Skeletal muscle tissue (tissue), 5 donors: ENCODE measurements at places on chromosomes 11 and 22. TPM values are rescaled to one million over a fixed set of nuclear protein-coding genes. Genes with fewer than 3 reads are reported as not detected.

ABTB2 gene
- 6.3 TPM for total RNA-seq

PANX3 gene
- not detected for total RNA-seq

CLCF1 gene
- 1.0 TPM for total RNA-seq

ARHGAP20 gene
- total RNA-seq, result 8.9 TPM

BSCL2 gene
- total RNA-seq, result 19.8 TPM

OR10V1 gene
- not detected for total RNA-seq

C11orf68 gene
- 12.5 TPM for total RNA-seq

SSH3 gene
- 6.8 TPM for total RNA-seq

RCOR2 gene
- total RNA-seq, result 4.2 TPM

GPHA2 gene
- not detected for total RNA-seq

SEPTIN5 gene
- 28.7 TPM for total RNA-seq

MUC15 gene
- not detected for total RNA-seq

SLC6A5 gene
- total RNA-seq, result not detected

MOGAT2 gene
- total RNA-seq, result 0.52 TPM

SHISAL1 gene
- total RNA-seq, result 7.3 TPM

KREMEN1 gene
- 43.8 TPM for total RNA-seq

OR6T1 gene
- not detected for total RNA-seq

SYT12 gene
- not detected for total RNA-seq

APOL5 gene
- total RNA-seq, result 1.6 TPM

MPST gene
- total RNA-seq, result 48.5 TPM

PATE4 gene
- total RNA-seq, result not detected

AHNAK gene
- 432 TPM for total RNA-seq

ZNF143 gene
- 18.8 TPM for total RNA-seq

CLDN5 gene
- 84.0 TPM for total RNA-seq
